ENCODE measurements at places on chromosomes 16 and 17.

GRCh38 chr17:7932949-7933348, 943 bp downstream of the CNTROB start:
- peak; percentile 80 for DNase-seq

GRCh38 chr16:69402439-69402838, 16.6 kb upstream of the TERF2 start:
- DNase-seq: no peak

- DNase-seq: no peak
Observed at GRCh38 chr16:64061621-64062020, 1060.2 kb downstream of the CDH11 start.

DNA sequence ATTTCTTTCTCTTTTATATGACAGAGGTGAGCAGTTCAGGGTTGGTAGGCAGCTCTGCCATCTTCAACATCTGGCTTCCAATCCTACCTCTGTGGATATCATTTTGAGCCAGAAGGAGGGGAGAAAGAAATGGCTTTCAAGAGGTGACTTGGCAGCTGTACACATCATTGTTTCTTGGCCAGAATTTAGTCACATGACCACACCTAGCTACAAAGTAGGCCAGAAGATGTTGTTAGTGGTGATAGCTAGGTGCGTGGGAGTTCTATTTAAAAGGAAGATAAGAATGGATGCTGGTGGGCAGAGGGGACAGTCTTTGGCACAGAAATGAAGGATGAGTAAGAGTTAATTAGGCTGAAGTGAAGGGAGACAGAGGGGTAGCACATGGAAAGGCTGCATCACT, 29.2 kb upstream of the MPHOSPH6 start:
- DNase-seq: no peak

GRCh38 chr16:85495259-85495658, 117.9 kb upstream of the GSE1 start:
- DNase-seq: no peak

DNA sequence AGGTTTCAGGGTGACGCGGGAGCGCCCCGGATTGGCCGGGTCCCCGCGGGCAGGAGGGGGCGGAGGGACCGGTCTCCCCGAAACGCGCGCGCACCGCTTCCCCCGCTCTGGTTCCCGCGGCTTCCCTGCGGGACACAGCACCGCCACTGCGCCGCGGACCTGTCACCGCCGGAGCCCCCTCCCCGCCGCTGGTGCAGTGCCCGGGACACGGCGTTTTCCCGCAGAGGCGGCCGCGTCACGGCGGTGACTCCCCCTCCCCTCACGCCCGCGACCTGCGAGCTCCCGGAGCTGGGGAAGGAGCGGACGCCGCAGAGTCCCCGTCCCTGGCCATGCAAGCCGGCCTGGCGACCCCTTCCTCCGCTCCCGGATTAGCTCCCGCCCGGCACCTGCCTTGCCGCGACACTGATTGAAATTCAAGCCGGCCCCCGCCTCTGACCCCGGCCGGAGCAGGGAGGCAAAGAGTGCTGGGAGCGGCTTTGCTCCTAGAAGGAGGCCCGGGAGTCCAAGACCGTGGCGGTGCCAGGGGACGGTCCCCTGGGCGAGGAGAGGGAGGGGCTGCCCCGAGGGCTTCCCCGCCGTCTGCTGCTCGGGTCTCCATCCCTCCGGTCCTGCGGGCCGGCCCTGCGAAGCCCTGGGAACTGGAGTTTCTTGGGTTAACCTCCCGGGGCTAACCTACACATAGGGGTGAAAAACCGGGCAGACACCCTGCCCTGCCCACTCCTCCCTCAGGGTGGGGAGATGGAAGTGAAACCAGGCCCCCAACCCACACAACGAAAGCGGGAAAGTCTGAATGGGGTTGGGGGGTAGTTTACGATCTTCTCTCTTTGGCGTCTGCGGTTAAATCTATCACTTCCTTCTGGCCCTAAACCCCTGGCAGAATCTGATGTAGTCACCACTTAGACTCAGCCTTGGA, 1.0 kb downstream of the RHBDL3 start:
- no peak for DNase-seq

- DNase-seq: peak; percentile 47
Observed at GRCh38 chr16:57720142-57720575, 15.4 kb upstream of the KATNB1 start.

- no peak for DNase-seq
Observed at GRCh38 chr17:77654296-77654695, 304.2 kb upstream of the TNRC6C start.

DNA sequence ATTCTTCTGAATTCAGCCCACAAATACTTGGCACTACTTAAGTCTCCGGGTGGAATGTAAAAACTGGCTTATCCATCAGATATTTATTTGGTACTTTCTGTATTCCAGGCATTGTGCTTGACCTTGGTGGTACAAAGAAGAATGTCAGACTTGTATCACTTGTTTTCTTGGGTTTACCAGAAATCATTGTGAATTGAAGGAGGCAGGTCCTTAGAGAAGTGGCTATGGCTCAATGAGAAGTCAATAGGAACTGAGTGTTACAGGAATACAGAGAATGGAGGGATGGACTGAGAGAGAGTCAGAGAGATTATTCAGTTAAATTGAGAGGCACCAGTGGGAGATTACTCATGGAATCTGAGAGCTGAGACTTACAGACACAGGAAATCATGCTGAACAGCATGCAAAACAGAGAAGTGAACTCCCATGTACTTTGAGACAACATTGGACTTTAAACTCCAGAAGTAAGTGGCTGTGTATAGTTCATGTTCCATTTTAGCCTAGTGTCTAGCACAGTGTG, 704.1 kb downstream of the CDH11 start:
- no peak for DNase-seq

DNA sequence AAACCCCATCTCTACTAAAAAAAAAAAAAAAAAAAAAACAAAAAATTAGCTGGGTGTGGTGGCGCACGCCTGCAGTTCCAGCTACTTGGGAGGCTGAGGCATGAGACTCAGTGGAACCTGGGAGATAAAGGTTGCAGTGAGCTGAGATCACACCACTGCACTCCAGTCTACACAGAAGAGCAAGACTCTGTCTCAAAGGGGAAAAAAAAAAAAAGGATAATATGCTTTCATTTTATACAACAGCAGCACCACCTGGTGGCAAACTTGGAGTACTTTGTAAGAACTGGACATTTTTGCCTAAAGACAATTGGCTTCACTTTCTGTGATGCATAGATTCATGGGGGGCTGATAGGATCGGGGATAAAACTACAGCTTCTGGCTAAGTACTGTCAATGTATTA, 8.5 kb downstream of the CHTF8 start:
- DNase-seq: peak; percentile 47

DNA sequence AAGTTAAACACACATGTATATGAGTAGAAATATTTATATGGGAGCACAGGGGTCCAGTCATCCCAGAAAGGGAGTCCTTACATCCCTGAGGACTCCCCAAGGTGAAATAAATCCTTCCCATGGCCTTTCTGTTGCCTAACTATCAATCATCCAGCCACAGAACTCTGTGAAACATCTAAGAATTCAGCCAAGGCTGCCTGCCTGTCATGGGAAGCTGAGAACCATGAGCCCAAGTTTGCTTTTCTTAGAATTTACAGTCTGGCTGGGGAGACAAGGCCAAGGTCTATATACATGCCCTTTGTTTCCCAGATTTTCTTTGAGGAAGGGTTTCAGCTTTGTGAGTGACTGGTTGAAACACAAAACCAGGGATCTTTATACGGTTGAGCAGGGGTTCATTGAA, 15.8 kb downstream of the MYL4 start:
- DNase-seq: no peak

DNA sequence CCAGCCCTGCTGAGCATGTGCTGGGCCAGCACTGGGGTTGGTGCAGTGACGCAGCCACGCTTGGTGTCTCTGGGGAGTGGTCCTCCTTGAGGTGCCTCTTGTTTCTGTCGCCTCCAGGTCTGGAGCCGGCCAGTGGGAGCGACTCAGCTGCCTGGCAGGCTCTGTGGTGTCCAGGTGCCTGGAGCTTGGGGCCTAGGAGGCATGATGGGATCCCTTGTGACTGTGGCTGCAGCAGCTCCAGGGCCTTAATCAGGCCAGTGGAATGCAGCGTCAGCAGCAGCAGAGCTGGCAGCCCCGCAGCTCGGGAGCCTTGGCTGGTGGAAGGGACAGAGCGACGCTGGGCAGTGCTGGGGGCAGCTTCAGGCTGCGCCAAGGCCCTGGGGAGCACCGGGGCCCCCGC, 74.7 kb upstream of the CIBAR2 start:
- DNase-seq: peak; percentile 77

DNA sequence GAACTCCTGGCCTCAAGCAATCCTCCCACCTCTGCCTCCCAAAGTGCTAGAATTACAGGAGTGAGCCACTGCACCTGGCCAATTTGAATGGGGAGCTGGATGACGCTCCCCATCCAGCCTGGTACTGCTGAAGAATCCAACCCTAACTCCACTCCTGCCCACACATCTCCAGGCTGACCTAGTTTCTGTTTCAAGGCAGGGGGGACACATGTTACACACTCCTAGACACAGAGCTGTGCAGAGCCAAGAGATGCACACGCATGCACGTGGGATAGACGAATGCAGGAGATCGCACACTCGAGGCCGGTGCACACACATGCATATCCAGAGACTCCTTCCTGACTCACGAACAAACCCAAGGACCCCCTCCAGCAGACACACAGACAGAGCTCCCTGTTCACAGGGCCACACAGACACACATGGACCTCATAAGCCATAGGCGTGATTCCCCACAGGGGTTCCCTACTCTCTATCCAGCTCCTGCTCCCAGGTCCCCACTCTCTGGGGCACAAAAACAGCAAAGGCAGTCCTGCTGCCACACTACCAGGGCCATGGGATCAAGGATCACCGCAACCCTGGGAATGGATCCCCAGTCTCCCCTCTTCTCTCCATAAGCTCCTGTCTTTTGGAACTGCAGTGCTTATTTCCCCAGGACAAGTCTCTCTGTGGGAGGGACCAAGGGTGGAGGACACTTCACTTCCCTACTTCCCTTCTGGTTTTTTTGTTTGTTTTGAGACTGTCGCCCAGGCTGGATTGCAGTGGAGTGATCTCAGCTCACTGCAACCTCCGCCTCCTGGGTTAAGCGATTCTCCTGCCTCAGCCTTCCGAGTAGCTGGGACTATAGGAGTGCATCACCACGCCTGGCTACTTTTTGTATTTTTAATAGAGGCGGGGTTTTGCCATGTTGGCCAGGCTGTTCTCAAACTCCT, 14.4 kb downstream of the EPOP start:
- no peak for DNase-seq

DNA sequence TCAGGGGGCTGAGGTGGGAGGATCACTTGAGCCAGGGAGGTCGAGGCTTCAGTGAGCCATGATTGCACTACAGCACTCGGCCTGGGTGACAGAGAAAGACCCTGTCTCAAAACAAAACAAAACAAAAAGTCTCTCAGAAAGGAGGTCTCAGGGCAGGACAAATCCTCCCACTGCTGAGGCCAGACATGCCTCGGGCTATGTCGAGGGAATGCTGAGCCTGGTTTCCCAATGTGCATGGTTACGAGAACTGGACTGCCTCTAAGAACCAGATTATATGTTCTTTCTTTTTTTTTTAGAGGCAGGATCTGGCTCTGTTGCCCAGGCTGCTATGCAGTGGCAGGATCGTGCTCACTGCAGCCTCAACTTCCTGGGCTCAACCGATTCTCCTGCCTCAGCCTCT, 27.6 kb downstream of the TRAP1 start:
- no peak for DNase-seq

- no peak for DNase-seq
Observed at GRCh38 chr17:45999900-46000290, 845 bp downstream of the STH start.

DNA sequence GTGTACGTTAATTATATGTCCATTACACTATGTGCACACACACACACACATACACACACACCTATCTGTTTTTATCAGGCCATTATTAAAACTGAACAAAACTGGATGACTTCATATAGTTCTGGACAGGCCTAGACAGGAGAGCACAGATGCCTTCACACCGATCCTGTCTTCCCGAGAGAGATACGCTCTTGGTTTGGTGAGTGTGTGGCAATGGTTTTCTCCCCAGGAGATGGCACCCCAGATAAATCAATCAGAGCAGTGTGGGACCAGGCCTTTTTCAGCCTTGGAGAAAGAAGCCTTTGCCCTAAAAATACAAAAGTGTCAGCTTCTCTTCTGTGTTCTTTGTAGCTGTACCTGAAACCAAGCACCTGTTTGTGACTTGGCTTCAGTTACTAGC, 83.7 kb downstream of the CPPED1 start:
- no peak for DNase-seq

DNA sequence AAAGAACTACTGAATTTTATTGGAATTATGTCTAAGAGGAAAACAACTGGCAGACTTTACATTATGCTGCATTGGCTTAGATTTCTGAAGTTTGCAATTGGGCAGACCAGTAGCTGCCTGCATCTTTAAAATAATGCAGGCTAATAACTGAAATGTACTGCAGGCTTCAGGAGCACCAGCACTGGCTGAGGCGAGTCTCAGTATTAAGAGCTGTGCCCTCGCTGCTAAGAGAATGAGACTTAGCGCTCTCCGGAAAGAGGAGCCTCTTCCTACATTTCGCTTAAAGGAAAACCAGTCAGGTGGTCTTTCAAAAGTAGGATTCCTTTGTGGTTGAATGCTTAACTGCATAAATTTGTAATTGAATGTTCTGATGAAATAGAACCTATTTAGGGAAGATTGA, 885 bp downstream of the CNTNAP4 start:
- no peak for DNase-seq

GRCh38 chr16:695355-696089, 5.3 kb upstream of the WDR24 start:
- DNase-seq: no peak

GRCh38 chr17:57502022-57502421, 243.1 kb downstream of the CCDC182 start:
- DNase-seq: no peak

GRCh38 chr16:54288030-54288834, 1.6 kb upstream of the IRX3 start:
- no peak for DNase-seq

GRCh38 chr17:61927208-61928100, at the start of gene INTS2:
Gene INTS2, minus strand, starts transcription at chr17:61927982. Its CDS starts 1,338 bp downstream, at chr17:61926644.
- DNase-seq: peak; percentile 95

DNA sequence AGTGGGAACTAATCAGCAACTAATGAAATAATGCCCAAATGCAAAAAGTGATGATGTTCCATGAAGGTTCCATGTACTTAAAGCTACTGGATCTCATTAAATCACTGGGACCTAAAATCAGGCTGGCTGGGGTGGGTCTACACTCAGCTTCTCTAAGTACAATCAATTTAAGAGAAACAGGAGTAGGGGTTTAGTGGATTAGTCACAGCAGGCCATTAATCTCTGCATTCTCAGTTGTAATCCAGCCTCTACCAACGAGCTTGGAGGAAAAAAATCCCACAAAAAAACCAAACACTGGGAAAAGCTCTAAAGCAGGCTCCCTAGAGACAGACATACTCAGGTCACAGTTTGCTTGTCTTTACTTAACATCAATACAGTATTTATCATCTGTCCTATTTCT, 15.0 kb downstream of the CA10 start:
- DNase-seq: no peak

DNA sequence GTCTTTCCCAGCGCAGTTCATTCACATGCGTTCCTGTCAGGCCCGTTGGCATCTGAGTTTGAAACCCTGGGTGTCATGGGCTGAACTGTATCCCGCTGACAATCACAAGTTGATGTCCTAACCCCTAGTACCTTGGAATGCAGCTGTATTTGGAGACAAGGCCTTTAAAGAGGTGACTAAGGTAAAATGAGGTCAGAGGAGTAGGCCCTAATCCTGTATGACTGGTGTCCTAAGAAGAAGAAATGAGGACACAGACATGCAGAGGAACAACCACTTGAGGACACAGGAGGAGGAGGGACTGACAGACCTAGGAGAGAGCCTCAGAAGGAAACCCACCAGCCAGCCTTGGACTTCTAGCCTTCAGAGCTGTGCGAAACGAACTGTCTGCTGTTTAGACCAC, 33.1 kb downstream of the TRPV2 start:
- DNase-seq: no peak
